ENCODE measurements at places on chromosomes 3 and 15.

GRCh38 chr3:31278532-31278931, 254.2 kb upstream of the STT3B start:
- no peak for DNase-seq

GRCh38 chr3:184039414-184039813, 7.9 kb downstream of the HTR3D start:
- no peak for DNase-seq

DNA sequence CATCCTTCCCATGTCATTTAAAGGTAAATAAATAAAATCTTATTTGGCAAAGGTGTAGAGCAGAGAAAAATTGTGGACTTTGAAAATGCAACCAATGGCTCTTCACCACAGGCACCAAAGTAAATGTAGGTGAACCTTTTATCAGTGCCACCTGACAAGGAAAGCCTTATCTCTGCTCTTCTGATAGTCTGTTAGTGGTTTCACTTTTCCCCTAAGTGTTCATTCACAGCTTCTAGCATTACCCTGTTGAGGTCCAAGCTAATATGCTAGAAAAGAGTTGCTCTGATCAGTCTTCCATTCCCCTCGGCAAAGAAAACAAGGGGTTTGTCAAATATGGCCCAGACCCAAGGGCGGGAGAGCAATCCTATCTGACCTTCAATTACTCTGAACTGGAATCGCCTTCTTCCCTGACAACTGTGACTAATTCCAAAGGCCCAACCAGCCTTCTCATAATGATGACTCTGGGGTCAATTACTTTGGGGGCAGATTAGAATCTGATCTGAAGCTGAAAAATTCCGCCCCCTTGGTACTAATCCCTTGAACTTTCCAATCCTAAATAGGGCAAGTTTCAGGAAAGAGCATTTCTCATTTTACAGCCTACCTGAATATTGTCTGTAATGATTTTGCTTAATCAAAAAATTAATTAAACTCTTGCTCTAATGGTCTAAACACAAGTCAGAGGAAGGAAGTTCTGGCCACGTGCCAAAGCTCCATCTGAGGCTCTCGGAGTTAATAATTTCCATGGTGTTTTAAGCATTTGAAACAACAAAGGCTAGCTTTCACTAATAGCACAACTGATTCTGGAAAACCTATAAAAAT, 52.4 kb downstream of the SETMAR start:
- no peak for DNase-seq

DNA sequence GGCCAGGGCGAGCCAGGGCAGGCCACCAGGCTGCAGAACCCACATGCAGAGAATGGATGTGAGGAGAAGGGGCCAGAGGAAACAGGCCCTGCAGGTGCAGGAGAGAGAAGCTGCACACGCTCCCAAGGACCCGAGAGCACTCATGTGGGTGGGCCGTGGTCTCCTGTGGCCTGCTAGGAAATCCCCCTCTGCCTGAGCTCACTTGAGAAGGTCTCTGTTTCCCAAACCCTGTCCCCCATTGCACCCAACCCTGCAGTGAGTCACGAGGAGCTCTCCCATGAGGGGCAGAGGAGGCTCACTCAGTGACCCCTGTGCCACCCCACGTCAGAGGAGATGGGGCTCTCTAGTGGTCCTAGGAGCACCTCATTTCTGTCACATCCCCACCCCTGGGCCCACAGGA, 111.1 kb downstream of the KLF13 start:
- DNase-seq: no peak

DNA sequence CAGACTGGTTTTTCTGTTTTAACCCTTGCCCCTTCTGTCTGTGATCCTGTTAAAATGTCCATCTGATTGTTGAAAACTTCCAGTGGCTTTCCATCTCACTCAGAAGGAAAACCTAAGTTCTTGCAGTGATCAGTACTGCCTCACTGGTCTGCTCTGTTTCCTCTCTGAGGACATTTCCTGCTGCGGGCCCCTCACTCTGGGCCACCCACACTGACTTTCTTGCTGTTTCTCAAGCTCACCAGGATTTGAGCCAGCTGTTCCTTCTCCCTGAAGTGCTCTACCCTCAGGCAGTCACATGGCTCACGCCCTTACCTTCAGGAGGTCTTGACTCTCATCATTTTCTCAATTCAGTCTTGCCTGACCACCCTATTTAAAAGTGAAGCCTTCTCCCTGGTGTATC, 1.8 kb downstream of the GRK7 start:
- no peak for DNase-seq

- no peak for DNase-seq
Observed at GRCh38 chr3:128036119-128036518, 16.1 kb upstream of the SEC61A1 start.

GRCh38 chr3:32709346-32709745, 24.4 kb downstream of the CNOT10 start:
- DNase-seq: no peak

DNA sequence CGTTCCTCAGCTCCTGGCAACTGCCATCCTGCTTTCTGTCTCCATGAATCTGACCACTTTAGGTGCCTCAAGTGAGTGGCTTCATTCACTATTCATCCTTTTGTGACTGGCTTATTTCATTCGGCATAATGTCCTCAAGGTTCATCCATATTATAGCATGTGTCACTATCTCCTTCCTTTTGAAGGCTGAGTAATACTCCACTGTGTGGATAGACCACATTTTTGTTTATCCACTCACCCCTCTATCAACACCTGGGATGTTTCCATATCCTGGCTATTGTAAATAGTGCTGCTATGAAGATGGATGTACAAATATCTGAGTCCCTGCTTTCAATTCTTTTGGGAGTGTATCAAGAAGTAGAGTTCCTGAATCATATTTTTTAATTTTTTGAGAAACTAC, 98.8 kb downstream of the ADAMTS17 start:
- no peak for DNase-seq

DNA sequence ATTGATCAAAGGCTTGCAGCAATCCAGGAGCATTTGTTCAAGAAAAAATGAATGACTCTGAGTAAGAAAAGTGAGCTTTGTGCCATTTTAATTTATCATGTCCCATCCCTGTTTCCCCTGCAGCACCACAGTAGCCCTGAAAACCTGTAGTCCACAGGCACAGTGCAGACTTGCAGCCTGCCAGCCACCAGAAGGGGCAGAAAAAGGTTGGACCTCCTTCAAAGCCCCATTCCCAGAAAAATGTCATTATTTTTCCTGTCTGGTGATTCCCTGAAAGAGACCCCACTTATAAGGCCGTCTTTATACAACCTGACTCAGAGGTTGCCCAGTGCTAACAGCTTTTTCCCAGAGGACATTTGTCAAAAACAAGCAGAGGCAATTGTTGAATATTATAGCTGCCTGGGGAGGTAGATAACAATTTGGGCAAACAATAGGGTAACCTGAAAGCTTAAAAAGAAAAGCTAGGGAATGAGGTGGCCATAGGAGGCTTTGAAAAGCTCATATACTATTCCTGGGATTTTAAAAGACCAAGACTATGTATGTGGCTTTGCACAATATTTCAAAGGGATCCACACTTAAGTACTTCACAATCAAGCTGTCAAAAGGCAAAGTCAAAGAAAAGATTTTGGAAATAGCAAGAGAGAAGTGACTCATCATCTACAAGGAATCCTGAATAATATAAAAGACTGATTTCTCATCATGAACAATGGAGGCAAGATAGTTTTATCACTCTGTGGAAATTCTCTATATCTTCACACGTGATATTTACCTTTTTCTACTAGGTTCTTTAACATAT, 136.8 kb upstream of the PLXNA1 start:
- DNase-seq: no peak

- no peak for DNase-seq
Observed at GRCh38 chr15:100229181-100230163, 112.3 kb downstream of the ADAMTS17 start.

DNA sequence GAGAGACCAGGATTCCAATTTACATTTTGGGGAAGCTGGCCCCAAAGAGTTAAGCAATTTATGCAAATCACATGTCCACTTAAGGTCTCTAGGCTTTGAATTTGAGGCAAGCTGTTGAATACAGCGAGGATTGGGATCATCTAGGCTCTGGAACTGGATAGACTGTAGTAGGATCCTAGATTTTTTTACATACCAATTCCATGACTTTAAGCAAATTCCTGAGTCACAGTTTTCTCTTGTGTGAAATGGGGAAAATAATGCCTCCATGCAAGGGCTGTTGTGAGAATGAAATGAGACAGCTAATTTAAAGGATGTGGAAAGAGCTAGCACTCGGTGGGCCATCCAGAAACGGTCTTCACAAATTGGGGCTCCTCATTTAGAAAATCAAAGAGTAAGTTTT, 103.4 kb downstream of the MINAR1 start:
- no peak for DNase-seq

DNA sequence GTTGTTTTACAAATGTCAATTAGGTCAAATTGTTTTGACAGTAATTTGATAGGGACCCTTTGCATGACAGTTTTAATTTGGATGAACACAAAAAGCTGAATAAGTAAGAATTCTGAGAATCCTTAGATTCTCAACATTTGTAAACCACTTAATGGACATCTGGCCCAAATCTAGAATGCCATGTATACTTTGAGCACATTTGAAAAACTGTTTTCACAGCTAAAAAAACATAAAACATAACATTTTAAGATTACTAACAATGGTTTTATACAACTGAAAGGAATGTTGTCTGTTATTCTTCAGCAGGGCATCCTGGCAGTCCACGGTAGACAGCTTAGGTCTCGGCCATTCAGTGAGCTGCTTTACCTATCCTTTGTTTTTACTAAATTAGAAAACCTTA, 34.5 kb upstream of the TM2D3 start:
- DNase-seq: no peak

DNA sequence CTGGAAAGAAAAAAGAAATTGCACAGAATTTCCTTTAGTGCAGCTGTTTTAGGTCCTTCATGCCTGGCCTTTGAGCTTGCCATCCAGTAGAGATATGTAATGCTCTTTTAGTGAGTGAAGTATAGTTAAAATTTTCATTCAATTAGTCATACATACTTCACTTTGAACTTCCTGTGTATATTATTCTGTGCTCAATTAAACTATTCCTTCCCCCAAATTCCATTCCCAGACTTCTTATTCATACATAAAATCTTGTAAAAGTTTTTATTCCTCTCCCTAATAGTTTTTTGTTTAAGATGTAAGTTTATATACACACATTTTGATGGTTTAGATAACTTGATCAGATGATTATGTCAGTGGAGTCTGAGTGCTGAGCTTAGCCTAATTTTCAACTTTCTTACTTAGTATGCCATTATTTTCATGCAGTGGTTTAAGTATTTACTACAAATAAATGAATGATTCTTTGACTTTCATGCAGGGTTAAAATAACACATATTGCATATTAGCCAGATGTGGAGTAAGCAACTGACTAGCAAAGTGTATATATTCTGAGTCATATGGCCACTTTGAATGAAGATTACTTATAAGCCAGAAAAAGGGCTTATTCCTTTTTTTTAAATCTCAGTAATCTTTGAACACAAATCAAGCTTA, 42.5 kb upstream of the ABHD10 start:
- DNase-seq: no peak

- DNase-seq: no peak
Observed at GRCh38 chr3:101962055-101962454, 112.7 kb downstream of the NFKBIZ start.
